Large intestine (tissue), 12 donors: ENCODE measurements at places on chromosomes 7 and 10.

DNA sequence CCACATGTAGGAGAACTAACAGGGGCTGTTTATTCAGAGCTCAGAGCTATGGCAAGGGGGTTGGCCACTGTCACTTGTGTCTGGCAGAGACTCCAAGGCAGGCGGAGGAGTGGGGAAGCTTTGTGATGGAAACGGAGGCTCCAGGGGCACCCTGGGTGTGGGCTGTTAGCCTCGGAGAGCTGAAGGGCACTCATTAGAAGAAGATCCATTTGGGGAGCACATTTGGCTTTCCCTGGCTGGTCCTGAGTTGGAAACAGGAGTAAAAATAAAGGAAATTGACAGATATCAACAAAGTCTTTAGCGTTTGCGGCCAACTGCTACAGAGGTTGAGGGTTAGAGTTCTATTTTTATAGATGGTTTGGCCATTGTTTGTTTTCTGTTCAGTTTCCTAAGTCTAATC lies 288.3 kb upstream of the MKI67 start:
- DNase-seq, result no peak
- H3K4me1 ChIP-seq, result no peaks in the 10 kb centered on the region
- H3K36me3 ChIP-seq, result no peaks in the 10 kb centered on the region
- no peak overlapping the region for H3K4me3 ChIP-seq
- H3K27me3 ChIP-seq, result no peaks in the 10 kb centered on the region

DNA sequence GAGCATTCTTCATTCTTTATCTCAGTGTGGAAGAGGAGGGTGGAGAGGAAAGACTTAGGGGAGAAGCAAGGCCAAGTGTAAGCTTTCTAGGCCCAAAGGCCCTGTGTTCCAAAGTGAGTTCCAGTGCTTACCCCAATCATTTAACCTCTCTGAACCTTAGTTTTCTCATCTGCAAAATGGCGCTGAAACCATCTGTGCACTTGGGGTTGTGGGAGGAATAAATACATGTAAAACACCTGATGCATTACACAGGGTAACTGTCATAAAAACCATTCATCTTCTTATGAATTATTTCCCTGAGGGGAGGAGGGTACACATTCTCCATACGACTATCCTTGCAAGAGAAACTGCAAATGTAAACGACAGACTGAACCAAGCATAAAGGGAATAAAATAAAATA lies 19.0 kb downstream of the PIK3AP1 start:
- no peaks in the 10 kb centered on the region for H3K4me1 ChIP-seq
- no peaks in the 10 kb centered on the region for H3K36me3 ChIP-seq
- no peaks in the 10 kb centered on the region for H3K27me3 ChIP-seq
- no peak overlapping the region for H3K4me3 ChIP-seq
- DNase-seq, result no peak

GRCh38 chr10:20593649-20594048 lies 303.5 kb downstream of the NEBL start:
- no peaks in the 10 kb centered on the region for H3K4me1 ChIP-seq
- H3K36me3 ChIP-seq, result no peaks in the 10 kb centered on the region
- no peak overlapping the region for H3K27ac ChIP-seq
- no peak overlapping the region for H3K4me3 ChIP-seq
- no peaks in the 10 kb centered on the region for H3K27me3 ChIP-seq
- DNase-seq, result no peak

- H3K4me1 ChIP-seq, result no peaks in the 10 kb centered on the region
- no peak overlapping the region for H3K4me3 ChIP-seq
- no peaks in the 10 kb centered on the region for H3K27me3 ChIP-seq
These were observed 1336.0 kb downstream of the GATA3 start for GRCh38 chr10:9390516-9390915.
